ENCODE measurements at places on chromosomes 13 and 19. TPM values are rescaled to one million over a fixed set of nuclear protein-coding genes. Genes with fewer than 3 reads are reported as not detected.
A peak's percentile ranks its signal among the peaks of the same experiment; 100 is the strongest.

PCDH8 gene
- total RNA-seq: 0.52 TPM

HSD17B14 gene
- total RNA-seq: 27.6 TPM

FCAR gene
- total RNA-seq: not detected

FFAR3 gene
- not detected for total RNA-seq

DNA sequence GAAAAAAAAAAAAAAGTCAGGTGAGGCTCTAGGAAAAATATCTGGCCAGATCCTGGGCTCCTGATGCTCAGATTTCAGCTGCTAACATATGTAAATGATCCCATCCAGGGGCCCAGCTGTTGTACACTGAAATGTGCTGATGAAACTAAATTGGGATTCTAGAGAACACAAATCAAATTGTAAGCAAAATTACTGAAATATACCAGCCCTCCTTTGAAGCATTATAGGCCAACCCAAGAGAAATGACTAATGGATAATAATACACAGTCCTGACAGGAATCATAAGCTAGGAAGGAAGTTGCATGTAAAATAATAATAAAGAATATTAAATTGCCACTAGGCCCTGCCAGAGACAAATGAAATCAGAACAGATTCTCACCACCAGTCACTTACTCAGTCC lies 17.8 kb downstream of the KCTD12 start:
- H3K36me3 ChIP-seq: no peaks in the 10 kb centered on the region
- no peaks in the 10 kb centered on the region for H3K27me3 ChIP-seq
- no peak overlapping the region for H3K4me3 ChIP-seq
- no peaks in the 10 kb centered on the region for H3K4me1 ChIP-seq
- H3K27ac ChIP-seq: no peak overlapping the region
- DNase-seq: no peak

GRCh38 chr13:71624653-71625600 lies 242.1 kb downstream of the DACH1 start:
- peak overlapping the region; percentile 47 for H3K27ac ChIP-seq
- no peak overlapping the region for H3K4me3 ChIP-seq

DNA sequence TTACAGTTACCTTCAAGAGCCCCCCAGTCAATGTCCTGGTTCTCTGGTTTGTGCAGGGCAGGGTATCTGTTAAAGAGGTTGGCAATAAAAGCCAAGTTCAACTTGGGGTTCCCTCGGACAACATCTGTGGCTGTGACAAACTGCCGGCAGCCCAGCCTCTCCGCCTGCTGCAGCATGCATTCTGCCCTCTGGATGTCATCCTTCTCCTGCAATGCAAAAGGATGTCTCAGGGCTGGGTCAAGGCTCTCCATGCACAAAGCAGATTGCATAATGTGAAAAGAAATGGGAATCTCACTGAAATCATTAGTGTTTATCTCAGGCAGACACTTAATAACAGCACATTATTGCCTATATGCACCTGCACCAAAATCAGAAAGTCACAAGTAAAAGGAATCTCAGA lies 35.1 kb downstream of the LCP1 start:
- H3K4me3 ChIP-seq: no peak overlapping the region
- H3K36me3 ChIP-seq: no peaks in the 10 kb centered on the region
- H3K4me1 ChIP-seq: peaks cover 3% of the 10 kb centered on the region
- no peak overlapping the region for H3K27ac ChIP-seq
- H3K27me3 ChIP-seq: no peaks in the 10 kb centered on the region
- peak; percentile 41 for DNase-seq

TMEM238 gene
- 0.15 TPM for total RNA-seq

- peaks cover 98% of the 10 kb centered on the region for H3K27me3 ChIP-seq
- no peak overlapping the region for H3K4me3 ChIP-seq
These were observed 6.9 kb downstream of the NPHS1 start for GRCh38 chr19:35845215-35846037.

NOTCH3 gene
- 17.1 TPM for total RNA-seq

DNA sequence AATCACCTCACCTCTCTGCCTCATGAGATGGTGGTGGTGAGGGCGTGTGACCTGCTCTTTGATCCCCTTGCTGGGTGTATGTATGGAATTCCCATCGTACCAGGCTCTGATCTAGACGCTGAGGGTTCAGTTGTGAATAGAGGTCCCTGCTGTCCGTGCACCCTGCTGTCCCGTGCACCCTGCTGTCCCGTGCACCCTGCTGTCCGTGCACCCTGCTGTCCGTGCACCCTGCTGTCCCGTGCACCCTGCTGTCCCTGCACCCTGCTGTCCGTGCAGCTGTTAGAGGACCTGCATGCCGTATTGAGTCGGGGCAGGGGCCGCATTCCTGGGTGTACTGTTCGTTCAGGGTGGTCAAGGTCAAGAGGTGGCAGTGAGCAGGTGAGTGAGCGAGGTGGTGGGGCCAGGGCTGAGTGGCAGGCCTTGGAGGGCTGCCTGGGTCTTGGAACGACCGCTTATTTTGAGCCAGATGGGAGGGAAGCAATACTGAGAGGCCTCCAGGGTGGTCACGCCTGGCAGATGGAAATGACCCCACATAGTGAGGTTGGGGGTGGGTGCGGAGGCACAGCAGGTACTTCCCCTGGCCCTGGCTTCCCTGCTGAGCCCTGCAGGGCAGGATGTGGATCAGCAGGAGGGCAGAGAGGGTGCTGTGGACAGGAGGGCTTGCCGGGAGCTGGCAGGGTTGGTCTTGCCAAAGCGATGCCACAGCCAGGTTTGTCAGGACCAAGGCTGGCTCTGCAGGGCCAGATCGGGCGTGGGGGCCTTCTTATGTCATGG lies 4.6 kb upstream of the EPN1 start:
- H3K27ac ChIP-seq: peak overlapping the region; percentile 20
- H3K4me3 ChIP-seq: no peak overlapping the region
- H3K4me1 ChIP-seq: peaks cover 9% of the 10 kb centered on the region
- H3K27me3 ChIP-seq: no peaks in the 10 kb centered on the region
- no peaks in the 10 kb centered on the region for H3K36me3 ChIP-seq

DNA sequence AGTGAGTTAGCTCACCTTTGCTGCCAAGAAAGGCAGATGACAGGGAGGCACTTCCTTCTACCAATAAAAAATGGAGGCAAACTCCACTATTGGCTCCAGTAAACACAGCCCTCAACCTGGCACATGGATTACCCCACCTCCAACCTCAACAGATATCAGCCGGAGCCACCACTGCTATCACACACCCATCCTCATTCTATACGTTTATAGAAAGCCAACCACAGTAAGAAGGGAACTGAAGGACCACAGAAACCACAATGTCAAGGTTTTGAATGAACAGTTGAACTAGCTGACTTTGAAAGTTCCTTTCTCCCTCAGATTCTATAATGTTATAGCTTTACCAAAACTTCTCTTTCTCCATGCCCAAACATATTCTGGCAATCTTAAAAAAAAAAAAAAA lies 526.2 kb downstream of the UQCRFS1 start:
- H3K36me3 ChIP-seq: no peaks in the 10 kb centered on the region
- no peak overlapping the region for H3K27ac ChIP-seq
- H3K27me3 ChIP-seq: no peaks in the 10 kb centered on the region
- DNase-seq: no peak

PVR gene
- 4.4 TPM for total RNA-seq

GRCh38 chr13:63184693-63185092 lies 1769.0 kb upstream of the PCDH20 start:
- no peaks in the 10 kb centered on the region for H3K36me3 ChIP-seq
- H3K4me1 ChIP-seq: no peaks in the 10 kb centered on the region
- H3K4me3 ChIP-seq: no peak overlapping the region
- DNase-seq: peak; percentile 40
- no peak overlapping the region for H3K27ac ChIP-seq
- no peaks in the 10 kb centered on the region for H3K27me3 ChIP-seq

GRCh38 chr13:32075170-32075851 lies 43.7 kb downstream of the FRY start:
- no peak for DNase-seq
- H3K4me1 ChIP-seq: peaks cover 10% of the 10 kb centered on the region
- no peak overlapping the region for H3K4me3 ChIP-seq
- no peaks in the 10 kb centered on the region for H3K36me3 ChIP-seq
- H3K27me3 ChIP-seq: no peaks in the 10 kb centered on the region

GRCh38 chr19:42471554-42472249 lies 29.0 kb upstream of the CXCL17 start:
- no peaks in the 10 kb centered on the region for H3K27me3 ChIP-seq
- DNase-seq: no peak
- H3K4me1 ChIP-seq: peaks cover 22% of the 10 kb centered on the region
- H3K27ac ChIP-seq: no peak overlapping the region

Measured in neural progenitor cell (in vitro differentiated cells).